Smooth muscle cell of the brain vasculature (primary cell): ENCODE measurements at places on chromosomes 7 and 10.

DNA sequence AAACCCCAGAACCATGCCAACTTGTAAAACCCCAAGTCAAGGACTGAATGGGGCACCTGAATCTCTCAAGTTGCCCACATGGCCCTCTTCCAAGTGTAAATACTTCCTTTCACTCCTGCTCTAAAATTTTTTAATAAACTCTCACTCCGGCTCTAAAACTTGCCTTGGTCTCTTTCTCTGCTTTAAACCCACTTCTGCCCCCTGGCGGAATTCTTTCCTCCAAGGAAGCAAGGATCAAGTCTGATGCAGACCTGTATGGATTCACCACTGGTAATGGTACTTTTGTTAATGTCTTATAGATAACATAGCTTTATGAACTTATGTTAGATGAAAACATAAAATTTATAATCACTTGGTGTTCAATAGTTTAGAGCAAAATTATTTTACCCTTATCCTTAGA, 33.8 kb downstream of the SLC16A9 start:
- no peak for DNase-seq

DNA sequence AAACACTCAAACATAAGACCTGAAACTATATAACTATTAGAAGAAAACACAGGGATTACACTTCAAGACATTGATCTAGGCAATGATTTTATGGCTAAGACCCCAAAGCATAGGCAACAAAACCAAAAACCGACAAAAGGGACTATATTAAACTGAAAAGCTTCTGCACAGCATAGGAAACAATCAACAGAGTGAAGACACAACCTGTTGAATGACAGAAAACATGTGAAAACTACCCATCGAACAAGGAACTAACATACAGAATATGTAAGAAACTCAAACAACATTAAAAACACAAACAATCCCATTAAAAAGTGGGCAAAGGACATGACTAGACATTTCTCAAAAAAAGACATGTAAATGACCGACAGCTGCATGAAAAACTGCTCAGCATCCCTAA, 109.0 kb downstream of the ALOX5 start:
- no peak for DNase-seq

- DNase-seq: no peak
Measured at GRCh38 chr10:667096-667495, 22.4 kb downstream of the DIP2C start.

GRCh38 chr10:88810196-88810961, 7.8 kb downstream of the LIPM start:
- peak; percentile 31 for DNase-seq

GRCh38 chr10:72858067-72858466, 35.5 kb upstream of the OIT3 start:
- DNase-seq: no peak

DNA sequence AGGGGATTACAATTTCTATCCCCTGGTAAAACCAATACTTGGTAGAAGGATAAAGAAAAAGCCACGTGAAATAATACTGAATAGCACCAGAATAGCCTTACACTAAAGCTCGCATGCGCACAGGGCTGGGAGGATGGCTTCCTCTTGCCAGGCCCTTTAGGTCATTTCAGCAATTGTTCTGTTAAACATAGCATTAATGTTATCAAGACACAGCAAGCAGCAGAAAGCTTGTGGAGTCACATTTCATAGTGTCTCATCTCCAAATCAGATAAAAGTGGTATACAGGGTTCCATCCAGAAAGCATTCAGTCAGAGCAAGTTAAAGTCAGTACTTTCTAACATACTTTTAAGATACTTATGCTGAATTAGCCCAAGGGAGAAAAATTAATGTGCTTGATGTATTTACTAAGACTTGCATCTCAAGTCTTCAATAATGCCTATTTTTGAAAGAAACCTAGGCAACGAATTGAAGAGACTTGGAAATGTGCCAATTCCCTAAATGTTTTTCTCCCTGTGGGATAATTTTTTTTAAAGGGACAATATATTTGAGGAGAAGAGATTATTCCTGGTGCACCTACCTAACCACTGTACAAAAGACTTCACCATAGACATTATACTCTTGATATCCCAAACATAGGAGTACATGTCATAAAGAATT, 14.3 kb upstream of the NPM3 start:
- no peak for DNase-seq

DNA sequence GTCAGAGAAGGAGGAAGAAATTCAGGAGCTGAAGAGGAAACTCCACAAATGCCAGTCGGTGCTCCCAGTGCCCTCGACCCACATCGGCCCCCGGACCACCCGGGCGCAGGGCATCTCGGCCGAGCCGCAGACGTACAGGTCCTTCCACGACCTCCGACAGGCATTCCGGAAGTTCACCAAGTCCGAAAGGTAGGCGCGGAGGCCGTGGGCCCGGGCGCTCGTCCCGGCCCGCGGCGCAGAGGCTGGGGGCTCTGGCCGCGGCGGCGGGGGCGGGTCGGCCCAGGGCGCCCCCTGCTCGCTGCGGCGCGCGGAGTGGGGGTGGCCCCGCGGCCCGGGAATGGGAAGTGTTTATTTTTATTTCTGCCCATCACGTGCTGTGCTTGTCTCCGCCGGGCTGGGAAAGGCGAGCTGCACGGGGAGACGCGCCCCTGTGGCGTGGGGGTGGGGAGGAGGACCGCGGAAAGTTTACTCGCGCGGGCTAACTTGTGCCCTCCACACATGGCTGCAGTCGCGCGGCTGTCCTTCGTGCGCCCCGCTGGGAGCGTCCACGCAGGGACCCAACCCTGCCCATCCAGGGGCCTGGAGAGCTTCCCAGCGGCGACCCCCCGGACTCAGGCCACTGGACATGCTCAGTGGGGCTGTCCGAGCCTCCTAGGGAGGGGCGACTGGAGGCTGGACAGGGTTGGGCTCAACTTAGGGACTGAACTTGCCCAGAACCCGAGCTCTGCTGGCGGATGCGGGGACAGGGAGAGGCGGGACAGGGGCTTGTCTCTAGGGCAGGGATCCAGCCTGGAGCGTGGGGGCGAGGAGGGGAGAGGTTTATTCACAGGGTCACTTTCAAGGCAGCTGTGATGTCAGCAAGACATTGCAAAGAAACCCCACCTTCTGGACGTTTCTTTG, 82.6 kb upstream of the PRKG1 start:
- no peak for DNase-seq

- no peak for DNase-seq
Measured at GRCh38 chr7:74375726-74376220, 77.9 kb upstream of the GTF2IRD1 start.

DNA sequence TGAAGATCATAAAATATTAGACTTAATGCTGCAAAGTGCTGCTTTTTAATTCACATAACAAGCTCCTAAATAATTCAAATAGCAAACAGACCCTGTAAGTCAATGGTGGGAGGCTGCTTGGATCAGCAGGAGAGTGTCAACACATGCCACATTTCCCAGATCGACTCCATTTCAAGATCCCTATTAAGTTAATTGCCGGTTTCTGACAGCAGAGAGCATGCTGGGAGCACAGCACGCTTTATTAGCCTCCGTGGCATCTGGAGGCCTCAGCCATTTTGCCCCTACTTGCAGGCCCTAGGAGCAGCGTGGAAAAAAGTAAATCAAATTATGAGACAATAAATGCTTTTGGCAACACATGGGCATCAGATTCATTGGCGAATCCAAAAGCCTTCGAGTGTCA, 201.0 kb downstream of the EMX2 start:
- DNase-seq: no peak

- no peak for DNase-seq
Measured at GRCh38 chr10:112791447-112791846, 158.6 kb upstream of the TCF7L2 start.

DNA sequence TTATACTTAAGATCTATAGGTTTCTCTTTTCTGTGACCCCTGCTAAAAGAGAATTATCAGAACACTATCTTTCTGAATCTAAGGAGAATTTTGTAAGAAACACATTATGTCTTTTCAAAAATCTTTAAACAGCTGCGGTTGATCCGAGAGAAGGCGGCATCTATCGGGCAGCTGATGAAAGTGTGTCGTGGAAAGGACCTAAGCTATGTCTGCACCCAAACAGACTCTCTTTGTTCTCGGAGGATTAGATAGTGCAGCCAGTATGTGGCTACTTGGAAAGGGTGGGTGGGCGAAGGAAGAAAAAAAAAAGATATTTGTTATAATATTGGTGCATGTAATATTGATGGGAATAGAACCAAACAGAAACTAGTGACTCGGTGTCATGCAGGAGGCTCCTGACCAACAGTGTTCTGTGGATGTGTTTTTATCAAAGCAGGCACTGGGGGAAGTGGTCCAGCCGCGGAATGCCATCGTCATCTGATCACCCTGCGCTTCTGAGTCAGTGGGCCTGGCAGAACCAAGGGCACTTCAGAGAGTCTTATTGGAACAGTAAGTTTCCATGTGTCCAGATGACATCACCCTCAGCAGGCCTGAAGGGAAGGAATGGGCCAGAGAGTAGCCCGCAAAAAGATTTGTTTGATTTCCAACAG, 509.7 kb upstream of the AKR1E2 start:
- DNase-seq: peak; percentile 70

- no peak for DNase-seq
Measured at GRCh38 chr7:111459757-111460280, 102.5 kb downstream of the IMMP2L start.
